NCI-H1694 treated with DMSO at 0.1 percent for 48 hours (cell line): ENCODE measurements at places on chromosomes 2 and 18.

- DNase-seq: no peak
Observed at GRCh38 chr2:98515250-98515991, 70.8 kb downstream of the INPP4A start.

DNA sequence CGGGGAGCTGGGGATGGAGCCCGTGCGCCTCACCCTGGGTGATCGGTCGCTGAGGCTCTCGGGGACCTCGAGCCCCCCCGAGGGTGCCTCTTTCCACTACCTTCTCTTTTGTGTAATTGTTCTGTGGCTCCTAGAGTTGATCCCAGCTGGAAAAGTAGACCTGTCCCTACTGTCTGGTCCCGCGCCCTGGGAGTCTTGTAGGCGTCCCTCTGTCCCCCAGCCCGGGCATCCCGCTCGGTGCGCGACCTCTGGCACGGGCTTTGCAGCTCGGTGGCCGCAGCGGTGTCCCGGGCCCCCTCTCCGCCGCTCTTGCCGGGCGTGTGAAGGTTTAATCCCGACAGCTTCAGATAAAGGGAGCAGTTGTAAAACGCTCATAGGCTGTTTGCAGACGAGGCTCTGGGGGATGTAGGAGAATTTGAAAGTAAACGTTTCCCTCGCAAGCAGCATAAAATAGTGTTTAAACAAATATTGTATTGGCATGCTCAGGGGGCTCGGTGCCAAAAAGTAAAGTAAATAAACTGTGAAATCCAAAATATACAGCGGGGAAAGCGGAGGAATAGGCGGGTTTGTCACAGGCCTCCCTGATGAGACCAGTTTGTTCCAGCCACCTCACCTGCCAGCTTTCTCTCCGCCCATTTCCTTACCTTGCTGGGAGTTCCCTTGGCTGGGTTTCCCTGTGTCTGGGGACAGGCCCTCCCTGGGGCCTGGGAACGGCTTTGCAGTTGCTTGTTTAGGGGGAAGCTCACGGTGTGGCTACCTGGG, 1.9 kb downstream of the GLI2 start:
- peak; percentile 28 for DNase-seq

- no peak for DNase-seq
Observed at GRCh38 chr2:207616185-207616584, 9.0 kb downstream of the METTL21A start.

- no peak for DNase-seq
Observed at GRCh38 chr2:15918761-15919356, 21.5 kb upstream of the MYCN start.

GRCh38 chr2:880201-880970, 70.3 kb upstream of the SNTG2 start:
- DNase-seq: no peak

DNA sequence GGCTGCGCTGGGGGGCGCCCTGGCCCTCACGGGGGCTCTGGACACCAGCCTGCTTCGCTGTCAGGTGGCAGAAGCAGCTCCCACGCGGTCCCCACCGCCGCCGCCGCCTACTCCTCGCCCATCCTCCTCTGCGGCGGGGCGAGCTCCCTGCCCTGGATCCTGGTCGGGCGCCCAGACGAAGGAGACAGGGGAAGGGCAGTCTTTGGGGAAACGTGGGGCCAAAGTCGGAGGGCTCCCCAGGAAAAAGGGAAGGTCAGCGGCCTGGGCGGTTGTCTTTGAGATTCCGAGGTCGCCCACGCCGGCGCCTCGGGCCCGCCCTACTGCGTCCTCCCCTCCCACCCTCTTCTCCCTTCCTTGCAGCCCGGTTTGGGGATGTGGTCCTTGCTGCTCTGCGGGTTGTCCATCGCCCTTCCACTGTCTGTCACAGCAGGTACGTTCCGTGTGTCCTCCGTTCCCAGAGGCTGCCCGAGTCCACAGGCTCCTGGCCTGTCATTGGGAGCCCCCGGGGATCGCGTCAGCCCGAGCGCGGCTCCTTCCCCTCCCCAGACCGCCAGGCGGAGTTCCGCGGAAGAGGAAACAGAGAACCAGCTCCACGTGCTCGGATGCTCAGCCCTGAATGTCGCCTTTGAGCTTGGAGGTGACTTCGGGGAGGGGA, 800 bp downstream of the IL1RL2 start:
- no peak for DNase-seq

- DNase-seq: no peak
Observed at GRCh38 chr2:120741571-120742561, 6.2 kb downstream of the GLI2 start.

- DNase-seq: no peak
Observed at GRCh38 chr2:29262681-29263260, 147.6 kb downstream of the CLIP4 start.

DNA sequence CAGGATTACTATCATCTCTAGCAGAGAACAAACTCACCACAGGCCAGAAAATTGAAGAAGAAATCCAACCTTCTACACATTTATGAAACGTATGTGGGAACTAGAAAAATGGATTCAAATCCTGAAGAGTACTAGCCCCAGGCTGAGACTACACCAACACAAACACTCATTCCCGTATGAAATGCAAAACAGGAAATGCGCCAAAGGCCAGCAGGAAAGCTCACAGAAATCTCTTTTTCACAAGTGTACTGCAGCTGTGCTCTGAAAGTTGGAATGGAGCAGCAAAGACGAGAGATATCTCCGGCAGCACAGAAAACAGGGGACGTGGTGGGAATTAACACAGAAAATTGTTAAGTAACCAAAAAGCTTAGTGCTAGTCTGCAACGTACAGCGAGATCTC, 913.5 kb downstream of the TDRD15 start:
- DNase-seq: no peak

DNA sequence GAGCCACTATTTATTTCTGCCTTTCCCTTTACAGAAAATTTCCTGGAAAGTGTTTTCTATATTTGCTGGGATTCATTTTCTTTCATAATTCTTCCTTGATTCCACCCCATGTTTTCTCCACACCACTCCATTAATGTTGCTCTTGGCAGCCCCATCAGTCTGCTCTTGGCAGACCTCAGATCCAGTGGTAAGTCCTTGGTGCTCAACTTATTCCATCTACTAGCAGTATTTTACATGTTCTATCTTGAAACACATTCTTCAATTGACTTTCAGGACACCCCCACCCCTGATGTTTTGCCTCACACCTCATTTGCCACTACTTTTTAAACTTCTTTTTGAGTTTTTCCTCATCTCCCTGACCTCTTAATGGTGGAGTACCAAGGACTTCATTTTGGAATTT, 65.0 kb downstream of the HNMT start:
- no peak for DNase-seq

- DNase-seq: no peak
Observed at GRCh38 chr2:1222056-1222455, 191.2 kb upstream of the TPO start.

DNA sequence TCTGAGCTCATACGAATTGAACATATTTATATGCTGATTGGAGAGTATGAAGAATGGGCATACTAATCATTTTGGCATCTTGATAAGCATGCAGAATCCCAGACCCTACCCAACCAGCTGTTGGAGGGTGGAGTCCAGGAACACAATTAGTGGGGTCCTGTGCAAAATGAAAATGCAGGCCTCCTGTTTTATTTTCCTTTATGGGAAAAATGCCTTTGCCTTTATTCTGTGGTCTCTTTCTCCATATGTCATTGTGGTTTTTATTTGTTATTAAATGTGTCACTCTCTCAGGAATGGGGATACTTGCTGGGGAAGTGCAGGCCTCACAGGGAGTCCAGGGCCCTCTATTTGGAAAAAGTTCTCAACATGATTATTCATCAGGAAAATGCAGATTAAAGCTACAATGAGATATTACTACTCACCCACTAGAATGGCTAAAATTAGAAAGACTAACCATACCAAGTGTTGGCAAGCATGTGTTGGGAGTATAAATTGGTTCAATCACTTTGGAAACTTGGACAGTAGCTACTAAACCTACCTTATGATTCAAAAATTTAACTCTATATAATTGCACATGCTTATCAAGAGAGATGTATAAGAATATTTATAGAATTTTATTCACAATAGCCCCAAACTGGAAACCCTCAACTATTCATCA, 223.1 kb upstream of the FBXO11 start:
- no peak for DNase-seq

DNA sequence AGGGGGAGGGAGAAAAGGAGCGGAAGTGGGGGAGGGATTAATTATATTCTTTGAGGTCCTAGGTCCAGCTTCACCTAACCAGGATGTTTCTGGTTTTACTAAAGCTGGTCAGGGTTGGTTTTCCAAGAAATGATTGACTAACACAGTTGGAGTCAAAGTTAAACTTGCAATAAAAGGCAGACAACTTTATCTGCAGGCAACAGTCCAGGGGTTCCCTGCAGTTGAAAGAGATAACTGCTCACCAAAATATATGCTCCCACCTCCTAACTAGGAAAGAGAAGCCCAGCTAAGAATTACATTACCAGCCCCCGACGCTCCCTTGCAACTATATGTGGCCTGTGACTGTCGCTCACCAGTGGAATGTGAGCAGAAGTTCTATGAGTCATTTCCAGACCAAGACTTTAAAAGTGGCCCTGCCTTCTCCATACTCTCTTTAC, 140.0 kb upstream of the PKDCC start:
- no peak for DNase-seq

DNA sequence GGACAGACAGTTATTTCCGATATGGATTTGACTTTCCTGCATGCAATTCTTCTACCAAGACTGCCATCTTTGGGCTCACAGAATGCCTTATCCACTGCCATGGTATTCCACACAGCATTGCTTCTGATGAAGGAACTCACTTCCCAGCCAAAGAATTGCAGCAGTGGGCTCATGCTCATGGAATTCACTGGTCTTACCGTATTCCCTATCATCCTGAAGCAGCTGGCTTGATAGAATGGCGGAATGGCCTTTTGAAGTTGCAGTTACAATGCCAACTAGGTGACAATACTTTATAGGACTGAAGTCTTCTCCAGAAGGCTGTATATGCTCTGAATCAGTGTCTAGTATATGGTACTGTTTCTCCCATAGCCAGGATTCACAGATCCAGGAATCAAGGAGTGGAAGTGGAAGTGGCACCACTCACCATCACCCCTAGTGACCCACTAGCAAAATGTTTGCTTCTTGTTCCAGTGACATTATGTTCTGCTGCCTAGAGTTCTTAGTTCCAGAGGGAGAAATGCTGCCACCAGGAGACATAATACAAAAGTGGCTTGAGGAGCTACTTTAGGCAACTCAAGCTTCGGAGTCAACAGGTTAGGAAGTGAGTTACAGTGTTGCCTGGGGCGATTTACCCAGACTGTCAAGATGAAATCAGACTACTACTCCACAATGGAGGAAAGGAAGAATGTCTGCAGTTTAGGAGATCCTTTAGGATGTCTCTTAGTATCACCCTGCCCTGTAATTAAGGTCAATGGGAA, 23.8 kb upstream of the SMAD4 start:
- no peak for DNase-seq

DNA sequence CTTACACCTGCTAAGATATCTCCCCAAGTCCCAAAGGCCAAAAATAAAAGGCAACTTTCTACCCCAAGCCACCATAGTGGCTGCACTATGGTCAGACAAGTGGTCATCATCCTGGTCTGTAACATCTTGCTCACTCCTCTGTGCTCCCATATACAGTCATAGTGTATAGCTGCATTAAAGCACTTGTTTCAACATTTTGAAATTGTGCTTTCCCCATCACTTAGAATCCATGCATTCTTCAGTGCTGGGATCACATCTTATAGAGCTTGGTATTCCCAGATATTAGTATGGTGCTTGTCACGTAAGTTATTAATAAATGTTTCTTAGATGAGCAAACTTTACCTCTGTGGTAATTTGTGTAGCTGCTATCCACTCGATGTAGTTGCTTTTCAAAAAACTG, 40.4 kb upstream of the CDC42EP3 start:
- no peak for DNase-seq

GRCh38 chr2:132517386-132517785, 100.8 kb downstream of the GPR39 start:
- DNase-seq: no peak

- DNase-seq: no peak
Observed at GRCh38 chr18:29271501-29271900, 1094.6 kb upstream of the CDH2 start.

DNA sequence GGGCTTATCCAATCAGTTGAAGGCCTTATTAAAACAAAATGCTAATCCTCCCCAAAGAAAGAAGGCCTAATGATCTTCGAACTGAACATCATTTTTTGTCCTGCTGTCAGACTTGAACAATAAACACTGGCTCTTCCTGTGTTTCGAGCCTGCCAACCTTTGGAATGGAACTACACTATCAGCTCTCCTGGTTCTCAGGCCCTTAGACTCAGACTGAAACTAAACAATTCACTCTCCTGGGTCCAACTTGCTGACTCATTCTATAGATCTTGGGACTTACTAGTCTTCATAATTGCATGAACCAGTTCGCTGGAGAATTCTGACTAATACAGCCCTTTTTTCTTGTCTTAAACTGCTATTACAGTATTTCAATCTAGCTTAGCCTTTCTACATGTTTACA, 235.2 kb downstream of the LNPK start:
- DNase-seq: no peak

- DNase-seq: peak; percentile 20
Observed at GRCh38 chr2:216139884-216140283, 30.7 kb downstream of the XRCC5 start.

- DNase-seq: no peak
Observed at GRCh38 chr18:56326336-56327072, 311.9 kb downstream of the TXNL1 start.

- no peak for DNase-seq
Observed at GRCh38 chr2:68235090-68235489, 17.2 kb downstream of the PPP3R1 start.

DNA sequence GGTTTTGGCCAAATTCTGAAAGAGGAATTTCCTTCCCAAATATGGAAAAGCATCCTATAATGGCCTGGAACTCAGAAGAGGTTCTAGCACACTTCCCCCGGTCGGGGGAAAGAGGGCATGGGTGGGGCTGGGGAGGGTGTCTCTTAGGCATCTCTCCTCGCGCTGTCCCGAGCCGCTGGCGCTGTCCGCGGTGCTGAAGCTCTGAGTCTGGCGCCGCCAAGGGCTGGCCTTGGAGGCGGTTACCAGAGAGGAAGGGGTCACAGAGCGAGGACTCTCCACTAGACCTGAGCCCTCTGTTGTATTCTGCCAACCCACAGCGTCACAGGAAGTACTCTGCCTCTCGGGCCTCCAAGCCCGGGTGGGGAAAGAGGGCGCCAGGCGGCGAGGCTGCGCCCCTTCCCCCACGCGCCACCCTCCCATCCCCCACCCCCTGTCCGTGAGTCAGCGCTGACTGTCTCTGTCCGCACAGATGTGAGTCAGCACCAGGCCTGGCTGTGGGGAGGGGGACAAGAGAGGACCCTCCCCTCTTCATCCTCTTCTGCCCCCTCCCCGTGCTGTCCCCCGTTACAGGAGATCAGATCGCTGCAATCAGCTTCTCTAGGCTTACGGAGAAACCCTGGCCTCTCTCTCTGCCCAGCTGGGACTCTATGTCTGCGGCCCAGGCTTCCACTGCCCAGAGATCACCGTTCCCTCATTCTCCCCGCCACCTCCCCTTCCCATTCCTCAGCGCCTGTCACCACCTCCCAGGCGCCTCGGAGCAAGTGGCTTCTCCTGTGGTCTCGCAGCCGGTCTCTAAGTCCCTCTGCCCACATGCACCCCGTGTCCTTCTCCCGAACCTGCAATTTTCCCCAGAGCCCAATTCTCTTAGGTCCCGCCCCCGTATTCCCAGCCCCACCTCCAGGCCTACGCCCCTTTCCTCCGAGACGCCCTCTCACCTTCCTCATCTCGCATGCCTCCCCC, 779 bp downstream of the PTPRN start:
- no peak for DNase-seq
